ENCODE measurements at places on chromosomes 6 and 20.

- ATAC-seq, result no peak
Observed at GRCh38 chr20:53124803-53125202, 152.6 kb downstream of the TSHZ2 start.

DNA sequence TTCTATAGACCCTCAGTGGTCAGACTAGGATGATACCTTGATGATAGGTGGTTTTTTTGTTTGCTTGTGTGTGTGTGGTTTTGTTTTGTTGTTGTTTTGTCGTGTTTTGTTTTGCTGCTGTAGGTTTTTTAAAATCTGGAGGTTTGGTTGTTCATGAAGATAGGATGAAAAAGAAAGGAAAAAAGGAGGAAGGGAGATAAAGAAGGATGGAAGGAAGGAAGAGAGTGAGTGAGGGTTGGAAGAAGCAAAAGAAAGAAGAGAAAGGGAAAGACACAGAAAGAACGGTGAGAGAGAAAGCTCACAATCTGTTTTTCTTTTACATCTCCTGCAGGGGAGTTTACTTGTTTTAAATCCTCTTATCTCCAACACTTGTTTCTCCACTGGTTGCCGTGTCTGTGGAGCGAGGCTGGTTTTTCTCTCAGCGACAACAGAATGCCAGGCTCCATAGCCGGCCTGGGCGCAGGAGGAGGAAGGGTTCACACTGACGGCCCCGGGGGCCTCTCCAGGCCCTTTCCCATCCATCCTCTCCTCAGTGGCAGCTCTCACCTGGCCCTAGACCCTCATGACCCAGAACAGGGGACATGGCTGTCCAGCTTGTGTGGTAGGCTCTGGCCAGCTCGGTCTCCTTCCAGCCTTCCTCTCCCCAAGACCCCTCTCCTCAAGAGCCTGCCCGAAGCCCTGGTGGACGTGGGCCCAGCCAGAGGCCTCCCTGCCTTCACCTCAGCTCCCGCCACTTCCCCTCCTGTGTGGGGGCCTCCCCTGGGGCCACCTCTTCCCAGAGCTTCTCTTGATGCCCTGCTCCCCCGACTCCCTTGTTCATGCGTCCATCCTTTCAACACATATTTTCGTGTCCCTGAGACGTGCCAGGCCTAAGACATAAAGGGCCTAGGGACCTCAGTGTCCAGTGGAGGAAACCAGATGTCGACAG lies 168.4 kb downstream of the VEGFA start:
- no peak for ATAC-seq

DNA sequence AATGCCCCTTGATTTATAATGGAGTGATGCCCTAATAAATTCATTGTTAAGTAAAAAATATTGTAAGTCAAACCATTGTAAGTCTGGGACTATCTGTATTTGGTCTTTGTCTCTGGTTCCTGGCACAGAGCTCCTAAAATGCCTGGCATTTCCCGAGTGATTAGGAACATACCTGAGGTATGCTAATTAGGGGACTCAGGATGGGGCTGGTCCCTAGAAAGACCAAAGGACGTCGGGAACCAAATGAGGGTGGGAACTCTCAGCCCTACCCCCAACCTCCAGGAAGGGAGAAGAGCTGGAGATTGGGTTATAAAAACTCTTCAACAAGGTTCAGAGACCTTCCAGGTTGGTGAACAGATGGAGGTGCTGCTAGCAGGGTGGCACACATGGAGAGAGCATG lies 82.6 kb upstream of the ARG1 start:
- no peak for ATAC-seq

GRCh38 chr20:54146672-54147071 lies 27.1 kb downstream of the CYP24A1 start:
- no peak for ATAC-seq

GRCh38 chr6:107956586-107957307 lies 1.3 kb downstream of the SEC63 start:
- ATAC-seq, result no peak

GRCh38 chr20:39534846-39535245 lies 572.7 kb downstream of the DHX35 start:
- ATAC-seq, result no peak

DNA sequence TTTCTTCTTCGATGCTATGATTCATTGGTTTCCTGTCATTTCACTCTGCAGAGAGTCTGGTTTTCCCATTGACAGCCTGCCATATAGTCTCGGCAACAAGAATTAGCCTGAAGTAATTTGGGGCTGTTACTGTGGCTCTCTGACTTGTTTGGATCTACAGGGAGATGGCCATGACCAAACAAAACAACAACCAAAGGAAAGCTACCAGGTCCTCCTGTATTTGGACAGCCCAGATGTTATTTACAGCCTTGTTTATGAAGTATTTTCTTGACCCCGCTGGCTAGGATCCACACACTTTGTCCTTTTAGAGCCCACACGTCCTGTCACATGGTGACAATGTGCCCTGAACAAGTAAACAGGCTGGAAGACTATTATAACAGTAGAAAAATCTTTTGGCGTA lies 111.4 kb upstream of the PREP start:
- no peak for ATAC-seq

GRCh38 chr6:161721511-161721910 lies 447.6 kb upstream of the AGPAT4 start:
- ATAC-seq, result no peak

- no peak for ATAC-seq
Observed at GRCh38 chr20:16279320-16279719, 293.9 kb downstream of the KIF16B start.

- no peak for ATAC-seq
Observed at GRCh38 chr6:6538261-6538660, 50.3 kb upstream of the LY86 start.

DNA sequence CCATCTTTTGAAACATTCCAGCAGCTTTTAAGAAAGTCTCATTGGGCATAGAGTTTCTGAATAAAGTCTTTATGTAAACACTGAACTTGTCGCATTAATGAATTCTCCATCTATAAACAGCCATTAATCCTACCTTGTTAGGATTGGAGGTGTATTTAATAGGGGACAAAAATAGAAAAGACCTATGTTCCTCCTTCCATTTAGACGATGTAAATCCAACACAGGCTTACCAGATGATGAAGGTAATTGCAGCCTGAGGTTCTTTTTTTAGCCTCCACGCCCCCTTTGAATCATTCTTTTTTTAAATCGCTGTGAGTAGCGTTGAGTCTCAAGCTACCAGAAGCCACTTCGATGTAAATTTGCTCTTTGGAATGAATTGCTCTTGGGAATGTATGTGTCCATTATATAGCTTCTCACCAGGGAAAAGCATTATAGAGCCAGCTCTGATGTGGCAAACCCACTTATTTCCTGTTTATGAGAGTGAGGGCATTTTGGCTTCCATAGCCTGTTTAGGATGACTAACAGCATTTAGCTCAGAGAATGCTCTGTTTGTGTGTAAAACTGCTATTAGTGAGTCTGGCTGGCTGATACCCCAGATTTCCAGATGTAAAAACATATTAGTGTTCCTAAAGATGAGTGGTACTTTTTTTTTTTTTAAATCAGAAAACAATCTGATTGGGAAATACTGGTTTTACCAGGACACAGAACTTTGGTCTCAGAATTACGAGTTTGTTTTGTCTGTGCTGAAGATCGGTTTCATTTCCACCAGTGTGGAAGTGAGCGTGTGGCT lies 74.9 kb upstream of the CLDN20 start:
- ATAC-seq, result no peak

DNA sequence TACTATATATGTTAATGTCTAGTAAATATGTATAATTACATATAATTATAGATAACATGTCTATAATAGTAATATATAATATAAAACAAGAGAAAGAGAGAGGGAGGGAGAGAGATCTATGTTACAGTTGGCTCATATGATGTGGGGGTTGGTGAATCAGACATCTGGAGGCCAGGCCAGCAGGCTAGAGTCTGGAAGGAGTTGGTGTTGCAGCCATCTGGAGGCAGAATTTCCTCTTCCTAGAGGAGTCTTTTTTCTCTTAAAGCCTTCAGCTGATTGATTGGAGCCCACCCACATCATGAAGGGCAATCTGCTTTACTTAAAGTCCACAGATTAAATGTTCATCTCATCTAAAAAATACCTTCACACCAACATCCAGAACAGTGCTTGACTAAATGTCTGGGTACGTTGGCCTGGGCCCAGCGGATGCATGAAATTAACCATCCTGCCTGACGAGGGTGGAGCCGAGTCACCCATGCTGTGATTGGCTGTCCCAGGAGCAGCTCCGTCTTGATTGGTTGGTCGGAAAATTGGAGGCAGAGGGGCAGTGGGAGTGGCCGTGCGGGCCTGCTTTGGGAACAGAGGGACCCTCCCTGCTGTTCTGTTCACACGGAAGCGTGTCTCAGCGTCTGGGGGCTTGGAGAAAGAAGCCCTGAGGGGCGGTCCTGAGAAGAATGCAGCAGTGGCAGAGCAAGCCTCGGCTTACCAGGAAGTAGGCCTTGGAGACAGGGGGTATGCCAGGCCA lies 392.4 kb downstream of the QKI start:
- ATAC-seq, result no peak

DNA sequence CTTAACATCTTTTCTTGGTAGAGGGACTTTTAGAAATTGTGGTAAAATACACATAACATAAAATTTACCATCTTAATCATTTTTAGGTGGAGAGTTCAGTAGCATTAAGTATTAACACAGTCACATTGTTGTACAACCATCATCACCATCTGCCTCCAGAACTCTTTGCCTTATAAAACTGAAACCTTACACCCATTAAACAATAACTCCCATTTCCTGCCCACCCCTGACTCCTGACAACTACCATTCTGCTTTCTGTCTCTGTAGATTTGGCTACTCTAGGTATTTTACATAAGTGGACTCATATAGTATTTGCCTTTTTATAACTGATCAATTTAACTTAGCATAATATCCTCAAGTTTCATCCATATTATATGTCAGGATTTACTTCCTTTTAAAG lies 88.7 kb downstream of the ZHX3 start:
- no peak for ATAC-seq

GRCh38 chr20:32091888-32092346 lies 17.6 kb upstream of the TM9SF4 start:
- peak; percentile 82 for ATAC-seq

GRCh38 chr6:43873806-43874714 lies 104.0 kb downstream of the VEGFA start:
- no peak for ATAC-seq

- ATAC-seq, result no peak
Observed at GRCh38 chr6:166258854-166259276, 49.3 kb downstream of the PRR18 start.

DNA sequence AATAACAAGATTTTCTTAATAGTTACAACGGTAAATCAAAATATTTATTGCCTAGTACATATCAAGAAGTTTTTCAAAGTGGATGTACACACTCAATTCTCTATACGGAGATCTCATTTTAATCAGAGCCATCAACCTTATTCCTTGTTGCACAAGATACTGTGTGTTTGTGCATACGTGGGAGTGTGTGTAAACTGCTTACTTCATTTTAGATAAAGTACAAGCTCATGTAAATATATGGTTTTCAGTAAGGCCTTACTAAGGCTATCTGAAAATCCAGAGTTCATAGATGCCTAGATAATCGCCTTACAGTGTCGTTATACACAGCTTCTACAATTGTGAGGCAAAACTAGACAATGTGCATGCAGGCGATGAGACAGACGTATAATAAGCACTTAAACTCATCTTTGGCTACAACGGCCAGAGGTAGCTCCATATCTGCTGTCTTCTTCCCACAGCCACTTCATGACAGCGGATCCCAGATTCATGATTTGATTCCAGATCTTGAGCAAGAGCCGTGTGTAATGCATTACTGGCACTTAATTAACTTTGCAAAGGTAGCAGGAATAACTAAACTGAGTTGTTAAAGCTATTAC lies 2.5 kb downstream of the PERP start:
- ATAC-seq, result no peak

- no peak for ATAC-seq
Observed at GRCh38 chr20:19589787-19590362, 168.2 kb upstream of the RIN2 start.

DNA sequence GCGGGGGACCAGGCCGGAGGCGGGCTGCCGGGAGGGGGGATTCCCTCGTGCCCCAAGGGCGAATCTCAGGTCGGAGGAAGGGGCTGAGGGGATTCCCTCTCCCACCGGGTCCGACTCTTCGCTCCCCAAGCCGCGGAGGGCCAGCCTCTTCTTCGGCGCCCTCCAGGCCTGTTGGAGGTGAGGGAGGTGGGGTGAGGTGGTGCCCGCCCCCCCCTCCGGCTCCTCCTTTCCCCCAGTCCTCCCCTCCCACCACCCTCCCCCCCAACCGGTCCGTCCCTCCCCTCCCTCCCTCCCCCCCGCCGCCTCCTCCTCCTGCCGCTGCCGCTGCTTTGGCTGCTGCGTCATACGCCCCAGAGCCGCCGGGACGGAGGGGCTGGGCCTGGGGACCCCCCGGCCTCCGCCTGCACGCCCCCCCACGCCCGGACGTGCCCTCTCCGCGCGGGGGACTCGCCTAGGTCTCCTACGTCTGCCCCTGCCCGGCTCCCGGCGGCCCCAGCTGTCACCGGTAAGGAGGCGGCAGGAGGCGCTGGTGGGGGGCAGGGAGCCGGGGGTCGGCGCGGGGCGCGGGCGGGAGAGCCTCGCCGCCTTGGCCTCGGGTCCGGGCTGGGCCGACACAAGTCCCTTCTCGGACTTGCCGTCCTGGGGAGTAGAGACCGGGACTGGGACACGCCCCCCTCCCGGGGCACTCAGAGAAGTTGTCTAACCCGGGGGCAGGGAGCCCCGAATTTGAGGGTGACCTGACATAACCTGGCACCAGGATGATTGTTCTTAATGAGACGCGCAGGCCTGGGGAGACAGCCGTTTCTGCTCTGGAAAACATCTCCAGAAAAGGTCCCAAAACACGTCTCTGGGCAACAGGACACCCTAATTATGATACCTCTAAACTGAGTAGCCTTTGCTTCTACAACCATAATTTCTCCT lies at the start of gene PHF1:
PHF1 (plus strand) TSS at position 304 of the 921 bp plus-strand sequence. CDS start 1,250 bp downstream, outside the sequence.
- ATAC-seq, result peak; percentile 66

- no peak for ATAC-seq
Observed at GRCh38 chr6:118649918-118650581, 1.3 kb downstream of the CEP85L start.

GRCh38 chr6:145656128-145656527 lies 79.2 kb downstream of the EPM2A start:
- ATAC-seq, result no peak

- ATAC-seq, result peak; percentile 21
Observed at GRCh38 chr20:58306421-58307261, 2.9 kb upstream of the RAB22A start.

- ATAC-seq, result no peak
Observed at GRCh38 chr20:31723069-31723318, 326 bp upstream of the BCL2L1 start.

GRCh38 chr6:55543633-55544309 lies 35.2 kb downstream of the HMGCLL1 start:
- no peak for ATAC-seq

DNA sequence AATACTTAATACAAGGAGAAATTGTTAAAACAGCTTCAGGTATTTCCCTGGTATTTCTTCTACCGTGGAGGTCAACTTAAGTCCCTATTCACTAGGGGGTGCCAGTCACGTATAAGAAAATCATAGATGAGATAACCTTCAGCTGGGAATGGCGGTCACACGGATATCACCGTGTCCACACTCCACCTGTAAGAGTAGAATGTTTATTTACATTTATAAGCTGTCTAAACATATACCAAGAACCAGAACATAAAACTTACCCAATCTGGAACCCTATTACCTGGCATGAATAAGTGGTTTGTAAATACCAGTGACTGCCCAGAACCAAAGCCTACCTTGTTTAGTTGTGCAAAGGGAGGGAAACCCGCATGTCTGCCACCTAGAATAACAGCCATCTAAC lies 1.9 kb upstream of the ELOVL4 start:
- ATAC-seq, result no peak

GRCh38 chr20:34530342-34530741 lies 14.1 kb downstream of the DYNLRB1 start:
- no peak for ATAC-seq
